ENCODE measurements at places on chromosomes 5 and 9.

GRCh38 chr5:56123531-56124243 is 109.4 kb downstream of the ANKRD55 start:
- no peak for DNase-seq

DNA sequence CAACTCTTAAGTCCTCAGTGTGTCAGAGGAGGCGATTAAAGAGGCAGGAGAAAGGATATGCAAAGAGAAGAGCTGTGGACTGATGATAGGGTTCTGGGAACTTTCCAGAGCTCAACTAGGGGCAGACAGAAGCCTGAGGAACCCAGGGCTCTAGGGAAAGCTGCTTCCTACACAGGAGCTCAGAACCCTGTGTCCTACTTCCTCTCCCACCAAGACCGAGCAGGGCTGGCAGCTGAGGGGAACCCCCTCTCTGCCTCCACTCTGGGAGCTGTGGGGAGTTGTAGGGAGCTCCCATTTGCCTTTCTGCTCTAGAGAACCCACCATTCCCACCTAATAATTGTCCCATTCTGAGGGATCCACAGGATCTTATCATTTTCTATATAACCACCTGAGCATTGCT is 674.3 kb downstream of the ACTL7B start:
- DNase-seq = no peak

DNA sequence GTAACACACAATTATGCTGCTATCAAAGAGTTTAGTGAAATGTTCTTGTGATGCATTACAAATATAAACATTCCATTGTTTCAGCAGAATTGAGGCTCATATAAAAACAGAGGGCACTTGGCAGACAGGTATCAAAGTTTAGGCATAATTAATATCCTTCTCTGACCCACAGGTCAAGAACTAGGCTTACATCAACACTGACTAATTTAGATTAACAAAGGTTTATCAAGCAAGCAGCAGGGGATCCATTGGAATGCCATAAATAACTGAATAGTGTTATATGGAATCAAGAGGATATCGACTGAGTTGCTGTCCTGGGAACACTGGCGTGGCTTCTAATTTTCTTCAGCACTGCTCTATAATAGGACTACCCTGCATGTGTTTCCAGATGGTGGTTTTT is 414.5 kb upstream of the ARRDC3 start:
- no peak for DNase-seq

DNA sequence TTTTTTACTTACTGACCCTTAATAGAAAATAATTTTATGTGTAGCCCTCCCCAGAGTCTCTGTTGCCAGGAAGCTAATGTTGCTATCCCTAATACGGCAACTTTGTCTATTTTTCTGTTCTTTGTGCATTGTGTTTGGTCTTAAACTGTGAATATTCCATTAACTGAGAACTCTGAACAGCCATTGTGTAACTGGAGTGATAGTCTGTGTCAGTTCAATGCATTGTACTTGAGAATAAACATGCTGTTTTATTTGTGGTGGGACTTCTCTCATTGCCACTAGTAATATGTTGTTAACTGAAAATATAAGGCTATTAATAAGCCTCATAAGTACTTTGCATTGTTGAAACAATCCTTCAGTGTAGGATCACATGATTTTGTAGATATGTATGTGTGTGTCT is 278.3 kb upstream of the DMRT1 start:
- DNase-seq = no peak

DNA sequence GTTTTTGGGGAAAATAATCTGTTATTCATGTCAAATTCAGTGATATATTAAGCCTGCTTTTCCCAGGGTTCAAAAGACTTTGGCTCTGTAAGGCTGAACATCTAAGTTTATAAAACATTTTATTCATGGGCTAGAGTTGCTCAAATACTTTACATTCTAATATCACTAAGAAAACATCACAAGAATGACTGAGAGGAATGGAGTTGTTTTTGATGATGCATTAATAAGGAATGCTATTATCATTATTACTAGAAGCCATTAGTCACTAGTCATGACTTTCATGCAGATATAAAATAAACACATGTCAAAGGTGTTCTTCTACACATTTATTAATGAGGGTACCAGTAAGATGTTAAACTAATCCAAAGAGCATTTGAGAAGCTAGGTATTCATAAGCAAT is 185.5 kb upstream of the KCNN2 start:
- DNase-seq = no peak
